ENCODE measurements at places on chromosomes 3 and 15.

GRCh38 chr3:109191421-109191820 is 54.9 kb downstream of the C3orf85 start:
- DNase-seq: no peak

GRCh38 chr3:126857928-126858327 is 125.0 kb upstream of the PLXNA1 start:
- DNase-seq: no peak

DNA sequence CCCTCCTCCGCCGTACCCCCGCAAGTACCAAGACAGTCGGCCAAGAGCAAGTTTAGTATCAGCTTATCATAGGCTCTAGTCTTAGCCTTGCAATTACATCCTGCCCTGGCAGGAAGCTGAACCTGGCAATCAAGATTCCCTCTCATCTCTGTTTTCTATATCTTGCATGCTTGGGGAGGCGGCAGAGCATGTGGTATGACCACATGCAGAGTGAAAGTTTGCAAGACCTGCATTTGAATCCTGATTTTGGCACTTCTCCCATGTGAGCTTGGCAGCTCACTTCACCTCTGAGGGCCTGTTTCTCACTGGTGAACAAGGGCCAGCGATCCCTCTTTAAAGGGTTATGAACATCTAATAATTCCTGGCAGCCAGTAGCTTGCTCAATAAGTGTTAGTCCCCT is 106.1 kb upstream of the FRMD4B start:
- DNase-seq: no peak

DNA sequence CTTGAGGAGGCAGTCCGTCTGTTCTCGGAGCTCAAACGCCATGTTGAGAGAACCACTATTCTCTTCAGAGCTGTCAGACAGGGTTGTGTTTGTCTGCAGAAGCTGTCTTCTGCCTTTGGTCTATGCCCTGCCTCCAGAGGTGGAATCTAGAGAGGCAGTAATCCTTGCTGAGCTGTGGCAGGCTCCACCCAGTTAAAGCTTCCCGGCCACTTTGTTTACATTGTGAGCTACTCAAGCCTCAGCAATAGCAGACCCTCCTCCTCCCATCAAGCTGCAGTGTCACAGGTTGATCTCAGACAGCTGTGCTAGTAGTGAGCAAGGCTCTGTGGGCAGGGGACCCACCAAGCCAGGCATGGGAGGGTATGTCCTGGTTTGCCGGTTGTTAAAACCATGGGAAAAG is 8.9 kb downstream of the OR5AC2 start:
- DNase-seq: no peak

DNA sequence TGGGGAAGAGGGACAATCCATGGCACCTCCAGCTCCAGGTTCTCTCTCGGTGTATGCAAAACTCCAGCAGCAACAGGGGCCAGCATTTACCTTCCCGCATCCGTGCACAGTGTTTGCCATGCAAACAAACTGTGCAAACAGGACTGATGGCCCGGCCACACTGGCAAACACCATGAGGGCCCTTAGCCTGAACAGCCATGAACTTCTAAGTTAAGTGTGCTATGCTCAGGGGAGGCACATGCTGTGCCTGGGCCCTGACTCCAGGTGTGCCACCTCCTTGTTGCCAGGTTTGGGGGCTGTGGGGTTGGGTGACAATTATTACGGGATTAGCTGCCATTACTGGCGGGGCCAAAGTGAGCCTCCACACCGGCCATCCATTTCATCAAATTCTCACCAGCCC is 57.5 kb downstream of the CACNA2D2 start:
- DNase-seq: peak; percentile 61

GRCh38 chr15:95894407-95894956 is 436.0 kb upstream of the NR2F2 start:
- DNase-seq: no peak

- DNase-seq: no peak
Measured at GRCh38 chr3:149816986-149817385, 4.0 kb downstream of the RNF13 start.

- DNase-seq: no peak
Measured at GRCh38 chr3:7788881-7789280, 712.7 kb upstream of the LMCD1 start.

GRCh38 chr3:149790268-149790667 is 2.1 kb downstream of the ANKUB1 start:
- DNase-seq: no peak

- no peak for DNase-seq
Measured at GRCh38 chr3:101091489-101091888, 98.3 kb upstream of the ABI3BP start.

DNA sequence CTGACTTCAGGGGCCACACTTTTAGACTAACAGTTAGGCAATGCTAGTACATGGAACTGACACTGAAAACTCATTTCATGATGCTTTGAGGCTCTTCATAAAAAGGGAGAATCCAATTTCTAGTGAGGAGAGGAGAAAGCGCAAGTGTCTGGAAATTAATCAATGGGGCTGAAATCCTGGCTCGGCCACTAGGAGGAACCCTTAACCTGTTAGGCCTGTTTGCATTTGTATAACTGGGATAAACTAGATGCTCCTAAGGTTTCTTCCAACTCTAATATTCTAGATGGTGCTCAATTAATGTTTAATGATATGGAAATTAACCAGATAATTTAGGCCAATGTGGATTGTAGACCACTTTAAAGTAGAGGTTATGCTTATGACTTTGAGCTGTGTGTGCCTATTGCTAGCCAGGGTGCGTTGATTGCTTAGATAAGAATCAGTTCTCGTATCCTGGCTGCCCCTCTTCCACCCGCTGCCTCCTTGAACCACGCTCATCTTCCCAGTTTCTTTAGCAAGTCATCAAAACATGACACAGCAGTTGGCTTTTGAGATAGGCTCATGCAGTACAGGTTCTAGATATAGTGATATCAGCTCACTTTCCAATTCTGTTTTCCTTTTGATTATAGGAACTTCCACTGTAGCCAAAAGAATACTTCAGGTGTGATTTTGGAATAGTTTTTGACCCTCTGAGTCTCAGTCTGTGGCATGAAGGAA is 16.8 kb upstream of the CRBN start:
- DNase-seq: no peak

GRCh38 chr3:16466822-16467221 is 46.7 kb downstream of the RFTN1 start:
- DNase-seq: no peak

GRCh38 chr15:47786371-47786770 is 69.1 kb downstream of the SEMA6D start:
- no peak for DNase-seq

GRCh38 chr3:159974-160373 is 36.6 kb upstream of the CHL1 start:
- no peak for DNase-seq

GRCh38 chr3:127777921-127778656 is 44.2 kb downstream of the MGLL start:
- no peak for DNase-seq

DNA sequence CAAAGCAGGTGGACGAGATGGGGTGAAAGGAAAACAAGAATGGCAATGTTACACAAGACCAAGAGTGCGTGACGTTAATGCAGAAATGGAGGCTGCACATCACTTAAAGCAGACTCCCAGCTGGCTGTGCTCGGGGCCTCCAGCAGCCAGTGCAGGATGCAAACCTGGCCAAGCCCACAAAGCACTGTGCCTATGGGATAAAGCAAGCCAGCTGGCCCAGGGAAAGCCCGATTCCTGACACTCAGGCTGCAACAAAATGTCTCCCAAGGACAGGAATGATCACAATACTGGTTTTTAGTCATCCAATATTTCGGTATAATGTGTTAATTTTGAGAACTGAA is 86.2 kb downstream of the SEC22A start:
- no peak for DNase-seq

- DNase-seq: no peak
Measured at GRCh38 chr3:172270557-172271166, 177.6 kb downstream of the GHSR start.

- no peak for DNase-seq
Measured at GRCh38 chr15:76987276-76987675, 7.7 kb upstream of the PSTPIP1 start.

GRCh38 chr3:156161172-156161571 is 40.8 kb downstream of the KCNAB1 start:
- no peak for DNase-seq

DNA sequence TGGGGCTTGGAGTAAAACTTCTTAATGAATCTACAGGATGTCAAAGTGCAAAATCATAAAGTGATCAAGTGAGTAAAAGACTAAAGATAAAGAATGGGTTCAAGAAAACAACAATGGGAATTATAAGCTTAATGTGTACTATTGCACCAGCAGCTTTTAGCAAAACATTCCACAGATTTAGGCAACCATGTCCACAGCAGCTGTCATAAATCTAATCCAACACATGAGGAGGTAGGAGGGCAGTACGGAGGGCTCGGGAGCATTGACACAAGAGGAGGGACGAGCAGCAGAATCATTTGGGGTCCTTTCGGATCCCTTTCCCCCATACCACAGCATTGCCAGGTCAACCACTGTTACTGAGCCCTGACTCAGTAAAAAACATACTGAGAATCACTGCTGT is 464.3 kb upstream of the WNT5A start:
- no peak for DNase-seq

- no peak for DNase-seq
Measured at GRCh38 chr3:159583662-159584061, 405.0 kb upstream of the IL12A start.
